ENCODE measurements at places on chromosomes 12 and 14.

GRCh38 chr12:82047446-82047845, 288.3 kb upstream of the PPFIA2 start:
- no peak for DNase-seq

GRCh38 chr14:39868251-39868650, 436.0 kb upstream of the FBXO33 start:
- DNase-seq = no peak

DNA sequence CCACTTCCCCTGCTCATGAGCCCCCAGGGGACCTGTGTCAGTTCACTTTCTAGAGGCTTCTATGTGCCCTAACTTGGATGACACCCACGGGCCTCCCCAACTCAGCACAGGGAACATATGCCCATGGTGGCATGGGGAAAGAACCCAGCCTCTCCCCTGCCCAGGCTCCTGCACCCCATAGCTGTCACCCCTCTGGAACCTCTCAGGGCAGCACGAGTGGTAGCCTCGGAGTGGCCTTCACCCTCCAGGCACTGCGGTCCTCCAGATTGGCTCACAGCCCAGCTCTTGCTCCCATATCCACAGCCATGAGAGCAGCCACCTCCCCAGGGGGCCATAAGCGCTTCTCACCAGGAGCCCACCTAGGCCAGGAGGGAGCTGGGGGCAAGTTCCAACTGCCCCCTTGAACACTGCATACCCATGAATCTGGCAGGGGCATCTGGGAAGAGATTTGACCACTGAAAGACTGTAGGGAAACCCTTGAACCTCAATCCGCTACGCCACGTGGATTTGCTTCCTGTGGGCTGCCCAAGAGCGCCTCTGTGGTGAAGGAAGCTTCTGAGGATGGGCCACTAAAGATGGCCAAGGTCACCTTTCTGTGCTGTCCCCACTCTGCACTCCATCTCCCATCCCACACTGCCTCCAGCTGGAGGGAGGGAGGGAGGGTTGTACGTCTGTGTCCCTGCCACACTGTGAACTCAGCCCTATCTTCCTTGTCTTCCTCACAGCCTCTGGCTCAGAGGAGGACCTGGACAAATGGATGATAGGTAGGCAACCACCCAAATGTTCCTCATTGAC, 11.9 kb downstream of the PLD4 start:
- no peak for DNase-seq

GRCh38 chr12:95759718-95760117, 30.8 kb downstream of the NTN4 start:
- DNase-seq = no peak

GRCh38 chr12:55693323-55694187, 14.1 kb downstream of the ITGA7 start:
- DNase-seq = no peak

- no peak for DNase-seq
Measured at GRCh38 chr12:92955997-92956663, 27.0 kb upstream of the EEA1 start.

- no peak for DNase-seq
Measured at GRCh38 chr12:120101617-120102016, 14.9 kb downstream of the RAB35 start.

DNA sequence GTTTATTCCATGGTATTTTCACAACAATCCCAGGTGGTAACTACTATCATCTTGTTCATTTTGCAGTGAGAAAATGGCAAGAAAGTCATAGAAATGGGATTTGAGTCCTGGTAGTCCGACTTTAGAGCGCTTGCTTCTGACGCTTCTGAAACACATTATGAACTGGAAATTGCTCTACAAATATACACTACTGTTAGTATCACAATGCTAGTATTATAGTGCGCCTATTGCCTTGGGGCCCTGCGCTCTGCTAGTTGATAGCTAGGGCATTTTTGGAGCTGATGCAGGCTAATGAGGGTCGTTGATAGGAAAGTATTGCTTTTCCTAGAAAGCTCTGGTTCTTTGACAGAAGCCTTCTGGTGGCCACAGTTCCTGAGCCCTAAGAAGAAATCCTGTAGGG, 61.0 kb downstream of the ETV6 start:
- no peak for DNase-seq

DNA sequence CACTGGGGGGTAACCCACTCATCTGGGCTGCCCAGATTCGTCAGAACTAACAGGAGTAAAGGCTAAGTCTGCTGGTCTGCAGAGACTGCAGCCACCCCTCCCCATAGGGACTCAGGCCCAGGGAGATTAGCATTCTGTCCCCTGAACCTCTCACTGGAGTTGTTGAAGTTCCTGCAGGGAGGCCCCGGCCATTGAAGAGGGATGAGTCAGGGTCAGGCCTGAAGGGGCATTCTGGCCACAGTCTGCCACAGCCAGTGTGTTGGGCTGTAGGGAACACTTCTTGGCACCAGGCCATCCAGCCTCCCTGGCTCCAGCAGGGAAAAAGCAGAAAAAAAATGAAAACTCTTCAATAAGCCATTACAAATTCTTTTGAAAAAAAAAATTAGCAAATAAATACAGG, 35.3 kb downstream of the KLRK1 start:
- DNase-seq = no peak

DNA sequence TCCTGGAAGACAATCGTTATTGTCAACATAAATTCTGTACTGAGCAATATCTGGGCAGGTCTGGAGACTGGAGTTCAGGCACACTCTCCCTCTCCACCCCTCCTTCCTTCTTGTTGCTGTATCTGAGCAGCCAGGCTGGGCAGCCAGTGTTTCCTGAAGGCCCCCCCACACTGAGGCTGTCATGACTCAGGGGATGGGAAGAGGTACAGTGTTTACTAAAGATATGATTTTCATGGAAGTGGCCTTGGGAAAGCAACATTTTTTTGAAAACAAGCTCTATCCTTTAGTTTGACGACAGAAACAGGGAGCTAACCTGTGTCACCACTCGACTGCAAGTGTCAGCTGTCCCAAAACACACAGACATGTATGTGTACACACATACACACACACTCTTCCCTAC, 1485.4 kb upstream of the TMEM132C start:
- DNase-seq = no peak

- no peak for DNase-seq
Measured at GRCh38 chr14:26766726-26767125, 168.9 kb upstream of the NOVA1 start.

- DNase-seq = no peak
Measured at GRCh38 chr12:15984963-15985362, 73.8 kb downstream of the DERA start.

DNA sequence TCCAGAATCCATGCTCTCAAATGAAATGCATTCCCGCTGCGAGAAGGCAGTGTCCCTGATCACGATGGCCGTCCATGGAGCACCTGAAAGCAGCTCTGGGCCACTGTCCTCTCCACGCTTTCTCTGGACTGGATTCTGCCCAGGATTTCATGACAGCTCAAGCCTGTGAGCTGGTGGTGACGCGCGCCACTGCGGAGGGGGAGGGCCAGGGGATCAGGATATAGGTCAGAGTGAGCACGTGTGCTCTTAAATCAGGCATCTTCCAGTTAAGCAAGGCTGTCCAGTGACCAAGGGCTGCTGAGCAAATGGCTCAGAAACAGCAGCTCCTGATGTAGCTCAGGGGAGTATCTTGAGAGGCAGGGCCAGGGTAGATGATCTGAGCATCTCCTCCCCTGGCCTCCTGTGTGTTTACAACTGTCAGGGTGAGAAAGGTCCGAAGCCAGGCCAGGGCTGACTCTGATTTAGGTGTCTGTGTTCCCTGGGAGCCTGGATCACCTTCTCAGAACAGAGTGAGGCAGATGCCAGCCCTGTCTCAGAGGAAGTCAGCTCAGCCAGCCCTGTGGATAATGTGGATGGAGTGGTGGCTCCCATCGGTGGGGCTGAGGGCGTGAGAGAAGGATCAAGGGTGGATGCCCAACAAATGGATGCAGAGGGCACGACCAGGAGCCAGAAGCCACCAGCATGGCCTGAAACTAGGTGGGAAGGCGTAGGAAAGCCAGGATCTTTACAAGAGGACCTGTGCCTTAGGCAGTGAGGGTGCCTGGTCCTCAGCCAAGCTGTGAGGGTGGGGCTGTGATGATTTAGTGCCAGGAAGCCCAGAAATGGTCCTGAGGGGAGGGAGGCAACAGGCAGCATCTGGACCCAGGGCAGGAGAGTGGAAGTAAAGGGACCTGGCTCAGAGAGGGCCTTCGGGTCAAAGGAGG, 55.3 kb downstream of the ELK3 start:
- no peak for DNase-seq

DNA sequence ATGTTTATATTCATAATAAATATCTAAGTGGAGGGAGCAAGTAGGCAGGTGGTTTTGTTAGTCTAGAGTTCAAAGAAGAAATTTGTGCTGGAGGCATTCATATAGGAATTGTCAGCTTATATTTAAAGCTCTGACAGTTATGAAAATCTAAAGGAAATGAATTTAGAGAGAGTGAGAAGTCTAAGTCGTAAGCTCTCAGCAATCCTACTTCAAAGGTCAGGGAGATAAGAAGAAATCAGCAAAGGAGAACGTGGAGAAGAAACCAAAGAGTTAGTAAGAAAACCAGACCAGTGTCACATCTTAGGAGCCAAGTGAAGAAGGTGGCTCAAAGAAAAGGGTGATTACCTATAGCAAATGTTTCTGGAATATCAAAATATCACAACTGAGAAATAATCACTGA, 241.8 kb downstream of the FSCB start:
- DNase-seq = no peak

DNA sequence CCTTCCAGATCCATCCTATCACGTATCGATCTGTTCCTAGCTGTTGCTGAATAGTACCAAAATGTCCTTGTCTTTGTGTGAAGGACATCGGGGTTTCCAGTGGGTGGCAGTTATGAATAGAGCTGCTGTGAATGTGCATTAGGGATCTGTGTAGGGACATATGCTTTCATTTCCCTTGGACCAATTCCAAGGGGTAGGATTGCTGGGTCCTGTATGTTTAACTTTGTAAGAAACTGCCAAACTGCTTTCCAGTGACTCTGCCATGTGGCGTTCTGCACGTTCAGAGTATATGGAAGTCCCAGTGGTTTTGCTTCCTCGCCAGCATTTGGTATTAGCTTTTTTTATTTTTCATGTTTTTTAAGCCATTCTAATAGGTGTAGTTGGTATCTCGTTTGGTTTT, 28.6 kb downstream of the PACS2 start:
- DNase-seq = no peak

GRCh38 chr12:53670308-53670707, 5.6 kb downstream of the ATP5MC2 start:
- no peak for DNase-seq

GRCh38 chr14:64388533-64389285, 556 bp downstream of the MTHFD1 start:
- DNase-seq = no peak

DNA sequence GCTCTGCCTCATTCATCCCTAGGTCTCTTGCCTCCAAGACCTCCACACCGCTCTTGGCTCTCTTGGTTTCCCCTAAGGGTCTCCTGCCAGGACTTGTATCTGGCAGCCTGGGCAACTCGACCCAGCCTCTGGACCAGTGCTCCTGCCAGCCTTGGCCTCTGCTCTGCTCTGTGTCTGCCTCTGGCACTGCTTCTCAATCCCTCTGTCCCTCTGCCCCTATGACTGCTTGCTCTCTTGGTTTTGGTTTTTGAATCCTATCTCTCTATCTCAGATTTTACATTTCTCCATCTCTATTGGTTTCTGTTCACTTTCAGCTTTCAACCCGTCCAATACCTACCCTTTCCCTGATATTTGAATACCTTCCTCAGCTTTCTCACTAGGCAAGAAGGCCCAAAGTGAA, 6.3 kb downstream of the ITGA5 start:
- DNase-seq = peak; percentile 43

- peak; percentile 38 for DNase-seq
Measured at GRCh38 chr12:54658306-54659264, 10.4 kb upstream of the DCD start.

- DNase-seq = no peak
Measured at GRCh38 chr14:24422694-24423601, 6.5 kb downstream of the CBLN3 start.

DNA sequence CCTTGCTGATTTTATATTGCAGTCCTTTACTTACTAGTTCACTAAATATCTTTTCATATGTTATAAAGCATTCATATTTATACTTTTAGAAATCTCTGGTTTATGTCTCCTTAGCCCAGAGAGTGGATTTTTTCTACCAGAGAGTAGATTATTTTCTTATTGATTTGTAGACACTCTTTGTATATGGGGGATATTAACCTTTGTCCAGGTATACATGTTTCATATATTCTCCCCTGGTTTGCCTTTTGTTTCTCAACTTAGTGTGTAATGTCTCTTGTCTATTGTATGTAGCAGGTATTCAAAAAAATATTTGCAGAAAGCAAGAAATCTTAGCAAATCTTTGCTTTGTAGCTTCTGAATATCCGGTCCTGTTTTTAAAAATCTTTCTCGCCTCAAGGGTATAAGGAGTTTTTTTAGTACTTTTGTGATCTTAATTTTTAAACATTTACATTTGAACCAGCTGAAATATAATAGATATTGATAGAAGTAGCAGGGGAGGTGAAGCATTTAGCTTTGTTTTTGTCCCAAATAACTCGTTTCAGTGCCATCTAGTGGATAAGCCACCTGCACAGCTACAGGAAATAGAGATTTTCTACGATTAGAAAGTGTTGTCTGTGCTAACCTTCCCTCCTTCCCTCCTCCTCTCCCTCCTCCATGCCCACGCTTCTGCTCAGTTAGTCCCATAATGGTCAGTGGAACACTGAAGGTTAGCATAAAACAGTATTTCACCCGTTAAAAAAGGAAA, 97.0 kb downstream of the PHETA1 start:
- no peak for DNase-seq

- DNase-seq = no peak
Measured at GRCh38 chr12:72502546-72502945, 230.4 kb downstream of the TRHDE start.

DNA sequence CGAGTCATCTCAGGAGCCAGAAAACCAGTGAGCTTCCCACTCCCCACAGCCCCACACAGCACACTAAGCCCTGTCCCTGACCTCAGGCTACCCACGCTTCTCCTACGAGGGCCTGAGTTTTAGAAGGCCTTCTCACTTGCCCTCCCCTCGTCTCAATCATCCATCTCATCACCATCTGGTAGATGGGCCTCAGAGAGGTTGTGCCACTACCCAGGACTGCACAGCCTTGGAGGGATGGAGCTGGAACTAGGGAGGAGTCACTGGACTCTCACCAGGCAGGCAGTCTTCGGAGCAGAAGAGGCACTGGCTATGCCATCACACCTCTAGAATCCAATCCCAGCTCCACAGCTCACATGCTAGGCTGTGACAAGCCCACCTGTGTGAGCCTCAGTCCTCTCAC, 52.3 kb downstream of the ITPK1 start:
- no peak for DNase-seq

Measured in CD4-positive, alpha-beta T cell treated with Interleukin-12 subunit alpha and Interleukin-12 subunit beta, for 1 hour (primary cell).